GM23338 (cell line): ENCODE measurements at places on chromosomes 7 and 10. TPM values are rescaled to one million over a fixed set of nuclear protein-coding genes. Genes with fewer than 3 reads are reported as not detected.

The POMZP3 gene
- 3.3 and 9.1 TPM in 2 replicates for total RNA-seq

The MALSU1 gene
- total RNA-seq, result 96.8 and 112 TPM in 2 replicates

The HNRNPA2B1 gene
- total RNA-seq, result 598 and 602 TPM in 2 replicates

The OPALIN gene
- not detected in 2 replicates for total RNA-seq

The EPHA1 gene
- 119 and 154 TPM in 2 replicates for total RNA-seq

The MKX gene
- 0.97 and 1.6 TPM in 2 replicates for total RNA-seq

The PAPSS2 gene
- total RNA-seq, result 17.1 and 19.6 TPM in 2 replicates

The TRPV5 gene
- total RNA-seq, result not detected in 2 replicates

The TMEM225B gene
- total RNA-seq, result not detected in 2 replicates

The MSS51 gene
- 3.9 and 5.1 TPM in 2 replicates for total RNA-seq

The NUB1 gene
- total RNA-seq, result 31.8 and 32.4 TPM in 2 replicates
